ENCODE measurements at places on chromosomes 2 and 18. TPM values are rescaled to one million over a fixed set of nuclear protein-coding genes. Genes with fewer than 3 reads are reported as not detected.
A peak's percentile ranks its signal among the peaks of the same experiment; 100 is the strongest.

- DNase-seq: no peak
Observed at GRCh38 chr18:26480897-26481795, 67.2 kb downstream of the KCTD1 start.

DNA sequence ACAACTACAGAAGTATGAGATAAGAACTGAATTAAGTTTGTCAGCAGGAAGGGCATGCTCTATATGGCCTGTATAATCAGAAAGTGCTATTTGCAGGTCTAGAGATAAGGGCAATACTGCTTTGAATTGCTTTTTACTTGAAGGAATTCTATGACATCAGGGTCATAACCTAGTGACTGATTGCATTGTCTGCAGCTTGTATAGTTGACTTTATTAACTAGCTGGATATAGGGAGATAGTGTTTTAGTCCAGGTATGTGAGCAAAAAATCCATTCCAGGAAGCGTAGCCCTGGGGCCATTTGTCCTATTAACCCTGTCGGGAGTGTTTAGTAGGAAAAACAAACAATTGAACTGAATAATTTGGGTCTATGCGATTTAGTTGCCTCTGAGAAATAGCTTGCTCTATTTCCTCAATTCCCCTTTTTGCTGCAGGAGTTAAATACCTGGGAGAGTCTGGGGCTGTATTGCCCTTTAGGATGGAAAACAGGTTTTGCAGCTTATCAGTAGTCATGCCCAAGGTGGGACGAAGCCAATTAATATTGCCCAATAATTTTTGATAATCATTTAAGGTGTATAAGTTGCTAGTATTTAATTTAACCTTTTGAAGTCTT is 30.0 kb downstream of the HTR2B start:
- no peak for DNase-seq

DNA sequence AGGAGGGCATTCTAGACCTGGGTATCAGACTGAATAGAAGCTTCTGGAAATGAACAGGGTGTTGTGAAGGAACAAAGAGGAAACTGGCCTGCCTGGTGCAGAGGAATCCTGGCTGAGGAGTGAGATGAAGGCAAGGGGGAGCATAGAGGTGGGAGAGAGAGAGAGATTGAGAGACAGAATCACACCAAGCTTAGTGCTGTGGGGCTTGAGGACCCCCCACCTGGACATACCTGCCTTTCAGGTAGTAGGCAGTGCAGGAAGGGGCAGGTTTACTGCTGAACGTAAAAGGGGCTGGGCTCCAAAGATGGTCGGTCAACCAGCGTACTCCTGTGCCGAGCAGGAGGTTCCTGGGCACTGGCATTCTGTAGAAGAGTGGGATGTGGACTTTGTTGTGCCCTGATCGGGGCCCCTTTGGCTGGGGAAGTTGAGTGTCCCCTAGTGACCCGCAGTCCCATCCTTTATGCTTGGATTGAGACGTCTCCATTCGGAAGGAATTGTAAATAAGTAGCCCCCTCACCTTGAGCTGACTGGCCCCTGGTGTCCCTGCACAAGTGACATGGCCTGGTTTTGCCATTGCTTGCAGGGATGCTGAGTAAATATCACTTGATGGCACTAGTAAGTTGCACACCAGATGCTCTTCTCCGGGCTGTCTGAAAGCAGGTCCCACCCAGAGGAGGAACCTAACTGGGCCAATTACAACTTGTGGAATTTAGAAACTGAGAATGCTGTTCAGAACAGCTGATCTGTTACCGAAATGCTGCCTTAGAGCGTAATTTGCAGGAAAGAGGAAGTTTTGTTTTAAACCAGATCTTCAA is 1.4 kb downstream of the UBE2F start:
- DNase-seq: peak; percentile 52

Gene DCDC2C
- total RNA-seq: not detected

DNA sequence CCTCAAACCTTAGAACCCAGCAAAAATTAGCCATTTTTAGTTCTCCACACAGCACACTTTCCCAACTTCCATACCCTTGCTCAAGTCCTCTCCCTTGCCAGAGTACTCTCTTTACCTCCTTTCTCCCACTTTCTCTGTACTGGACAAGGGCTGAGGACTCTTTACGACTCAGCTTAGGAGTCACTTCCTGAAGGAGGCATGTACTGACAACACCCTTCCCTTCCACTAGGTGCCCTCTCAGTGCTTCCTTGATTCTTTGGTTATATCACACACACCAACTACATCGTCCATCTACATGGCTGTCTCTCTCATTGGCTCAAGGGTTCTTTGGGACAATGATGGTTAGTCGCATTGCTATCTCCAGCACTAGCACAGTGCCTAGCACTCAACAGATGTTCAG is 5.2 kb upstream of the C18orf63 start:
- DNase-seq: no peak

DNA sequence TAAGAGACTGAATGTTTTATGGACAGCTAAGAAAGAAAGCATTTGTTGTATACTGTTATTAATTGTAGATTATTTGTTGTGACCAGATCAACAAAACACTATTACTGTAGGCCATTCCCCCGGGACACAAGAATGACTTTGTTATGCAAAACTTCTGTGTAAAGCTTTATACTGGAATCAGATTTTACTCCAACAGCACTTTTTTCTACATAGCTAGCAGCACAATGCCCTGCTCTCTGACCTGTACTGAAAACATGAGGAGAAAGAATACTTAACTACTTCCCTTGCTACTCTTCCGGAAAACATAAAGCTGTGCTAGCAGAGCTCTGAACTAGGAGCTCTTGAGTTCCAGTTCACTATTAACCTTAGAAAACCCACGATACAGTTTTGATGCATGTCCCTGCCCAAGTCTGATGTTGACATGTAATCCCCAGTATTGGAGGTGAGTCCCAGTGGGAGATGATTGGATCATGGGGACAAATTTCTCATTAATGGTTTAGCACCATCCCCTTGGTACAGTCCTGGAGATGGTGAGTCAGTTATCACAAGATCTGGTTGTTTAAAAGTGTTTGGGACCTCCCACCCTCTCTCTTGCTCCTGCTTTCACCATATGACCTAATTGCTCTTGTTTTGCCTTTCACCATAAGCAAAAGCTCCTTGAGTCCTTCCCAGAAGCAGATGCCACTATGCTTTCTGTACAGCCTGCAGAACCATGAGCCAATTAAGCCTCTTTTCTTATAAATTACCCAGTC is 601.1 kb upstream of the PIK3C3 start:
- no peak for DNase-seq

- DNase-seq: no peak
Observed at GRCh38 chr2:176729706-176730569, 460.7 kb downstream of the MTX2 start.

Gene ANKRD62
- not detected for total RNA-seq

Gene ADCYAP1
- total RNA-seq: not detected

Gene MALL
- 0.39 TPM for total RNA-seq

GRCh38 chr2:215036314-215036713 is 102.1 kb downstream of the ABCA12 start:
- no peak for DNase-seq

DNA sequence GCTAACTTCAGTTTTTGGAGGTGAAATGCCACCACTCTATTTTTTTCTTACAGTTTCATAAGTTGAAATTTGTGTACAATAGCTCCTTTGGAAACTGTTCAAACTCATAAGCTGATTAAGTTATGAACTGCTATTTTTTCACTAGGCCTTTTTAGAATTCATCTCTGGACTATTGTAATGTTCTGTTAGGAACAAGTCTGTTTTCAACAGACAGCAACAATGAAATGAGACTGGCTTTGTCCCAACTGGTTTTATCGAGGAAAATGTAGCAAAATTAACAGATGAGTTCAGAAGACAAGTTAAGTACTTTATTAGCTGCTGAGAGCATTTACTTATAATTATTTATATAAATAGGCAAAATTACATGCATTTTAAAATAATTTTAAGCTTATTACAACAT is 310.6 kb downstream of the ZNF804A start:
- no peak for DNase-seq

Gene NOL4
- total RNA-seq: not detected

Gene ABCG8
- total RNA-seq: 0.09 TPM

GRCh38 chr2:160388464-160389263 is 104.9 kb downstream of the RBMS1 start:
- DNase-seq: no peak

Gene SIX3
- total RNA-seq: not detected

Gene SLC39A10
- 49.8 TPM for total RNA-seq

Gene UXS1
- 101 TPM for total RNA-seq

Gene POMC
- 6.2 TPM for total RNA-seq

DNA sequence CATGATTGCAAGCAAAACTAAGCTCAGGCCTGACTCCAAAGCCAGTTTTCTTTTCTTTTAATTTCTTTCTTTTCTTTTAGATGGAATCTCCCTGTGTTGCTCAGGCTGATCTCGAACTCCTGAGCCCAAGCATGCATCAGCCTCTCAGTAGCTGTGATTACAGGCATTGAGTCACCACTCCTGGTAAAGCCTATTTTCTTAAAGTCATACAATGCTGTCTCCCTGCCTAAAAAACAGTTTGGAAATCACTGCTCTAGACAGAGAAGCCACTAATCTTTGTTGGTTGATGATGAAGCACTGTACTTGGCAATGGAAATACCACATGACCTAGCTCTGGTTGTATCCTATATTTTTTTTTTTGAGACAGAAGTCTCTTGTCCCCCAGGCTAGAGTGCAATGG is 33.1 kb upstream of the ZNF532 start:
- DNase-seq: no peak

Gene MSTN
- total RNA-seq: not detected

DNA sequence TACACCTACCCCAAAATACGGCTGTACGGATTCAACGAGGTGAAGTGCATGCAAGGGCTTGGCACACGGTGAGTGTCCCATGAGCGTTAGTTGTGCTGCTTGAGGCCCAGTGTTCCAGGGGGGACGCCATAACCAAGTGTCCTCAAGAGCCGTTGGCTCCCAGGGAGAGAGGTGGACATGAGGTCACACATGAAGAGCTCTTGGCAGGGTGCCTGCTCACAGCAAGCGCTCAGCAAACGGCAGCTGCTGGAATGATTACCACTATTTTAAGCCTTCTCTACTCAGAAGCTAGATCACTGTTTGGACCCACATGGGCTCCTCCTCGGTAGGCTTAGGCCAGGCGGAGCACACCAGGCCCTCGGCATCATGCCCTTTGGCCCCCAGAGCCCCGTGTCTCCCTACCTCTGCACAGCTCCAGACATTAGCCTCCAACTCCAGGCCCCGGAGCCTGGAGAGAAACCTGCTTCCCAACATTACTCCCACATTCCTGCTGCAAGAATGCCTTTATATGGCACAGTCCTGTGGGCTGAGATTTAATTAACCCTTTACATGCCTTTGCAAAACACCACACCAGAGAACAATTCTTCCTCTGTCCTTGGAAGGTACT is 68.4 kb upstream of the PPP1CB start:
- no peak for DNase-seq

GRCh38 chr2:99793022-99793421 is 303.2 kb upstream of the REV1 start:
- no peak for DNase-seq

Gene MBP
- 152 TPM for total RNA-seq

Gene CCNT2
- total RNA-seq: 75.3 TPM

Gene G6PC2
- not detected for total RNA-seq

DNA sequence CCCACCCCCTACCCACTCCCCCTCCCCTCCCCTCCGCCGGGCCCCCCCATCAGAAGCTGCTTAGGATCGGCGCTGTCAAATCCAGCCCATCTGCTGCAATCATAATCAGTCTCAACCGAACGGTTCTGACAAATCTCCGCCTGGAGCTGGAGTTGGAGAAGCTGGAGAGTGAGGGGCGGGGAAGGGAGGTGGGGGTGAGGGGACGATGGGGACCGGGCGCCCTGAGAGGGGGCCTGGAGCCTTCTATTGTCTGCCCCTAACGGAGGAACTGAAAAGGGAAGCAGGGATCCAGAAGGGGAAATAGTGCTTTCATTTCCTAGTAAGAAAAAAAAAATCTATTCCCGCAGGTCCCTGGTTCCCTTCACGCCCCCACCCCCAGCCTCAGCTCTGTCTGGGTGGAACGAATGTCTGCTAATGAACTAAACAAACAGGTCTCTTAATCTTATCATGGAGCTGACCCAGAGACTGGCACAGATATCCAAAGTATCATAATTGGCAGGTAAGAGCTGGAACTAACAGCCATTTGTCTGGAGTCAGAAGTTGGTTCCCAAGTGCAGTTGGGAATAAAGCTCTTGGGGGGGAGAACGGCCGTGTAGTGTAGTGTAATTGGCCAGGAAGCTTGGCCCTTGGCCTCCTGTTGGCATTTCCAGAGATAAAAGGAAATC is 301.2 kb downstream of the NCKAP5 start:
- no peak for DNase-seq

Gene CNGA3
- not detected for total RNA-seq

DNA sequence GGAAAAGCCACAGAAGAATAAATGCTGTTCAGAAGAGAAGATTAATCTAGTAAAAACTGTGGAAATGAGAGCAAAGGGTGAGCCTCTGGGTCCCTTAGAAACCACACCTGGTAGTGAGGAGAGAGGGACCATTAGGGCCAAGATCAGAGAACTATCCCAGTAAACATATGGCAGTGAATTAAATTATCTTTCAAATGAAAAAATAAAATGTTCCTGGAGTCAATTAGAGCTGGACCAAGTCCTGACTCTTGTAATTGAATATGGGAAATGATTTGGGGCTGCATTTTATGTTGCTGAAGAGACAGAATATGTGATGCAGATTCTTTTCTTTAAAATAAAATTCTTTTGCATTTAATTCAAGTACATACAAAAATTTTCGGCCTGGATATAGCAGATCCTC is 62.2 kb upstream of the PAX3 start:
- DNase-seq: no peak

GRCh38 chr2:116979916-116980764 is 834.4 kb upstream of the DDX18 start:
- no peak for DNase-seq

DNA sequence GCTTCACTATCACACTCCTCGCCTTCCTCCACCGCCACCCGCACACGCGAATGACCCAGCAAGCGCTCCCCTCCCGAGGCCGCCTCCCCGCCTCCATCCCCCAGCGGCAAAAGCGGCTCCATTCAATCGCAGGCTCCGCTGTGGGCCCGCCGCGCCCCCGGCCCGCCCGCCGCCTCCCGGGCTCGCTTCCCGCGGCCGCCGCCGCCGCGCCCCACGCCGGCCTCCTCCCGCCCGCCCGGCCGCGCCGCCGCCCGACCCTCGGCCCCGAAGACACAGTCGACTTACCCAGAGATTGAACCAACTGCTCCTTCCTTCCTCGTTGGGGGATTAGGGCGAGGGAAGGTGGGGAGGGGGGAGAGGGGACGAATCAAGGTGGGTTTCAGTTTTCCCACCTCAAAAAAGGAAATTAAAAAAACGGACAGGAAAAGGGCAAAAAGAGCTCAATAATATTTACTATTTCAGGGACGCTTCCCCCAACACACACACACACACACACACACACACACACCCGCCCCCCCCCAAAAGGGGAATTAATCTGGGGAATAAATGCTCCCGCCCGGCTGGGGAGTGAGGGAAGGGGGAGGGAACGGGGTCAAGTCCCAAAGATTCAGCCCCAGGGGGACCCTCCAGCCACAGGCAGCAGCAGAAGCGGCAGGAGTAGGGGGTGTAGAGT is 743 bp downstream of the XPO1 start:
- DNase-seq: no peak

Gene PAX8
- 1.2 TPM for total RNA-seq

Gene UGT1A10
- total RNA-seq: not detected

- DNase-seq: no peak
Observed at GRCh38 chr2:8257502-8257901, 424.4 kb upstream of the ID2 start.

- no peak for DNase-seq
Observed at GRCh38 chr2:222404151-222404905, 20.0 kb upstream of the SGPP2 start.

Gene ZSWIM2
- not detected for total RNA-seq
